Stimulated activated CD4-positive, alpha-beta T cell treated with anti-CD3 and anti-CD28 coated beads, Interleukin-4, amount 100 ng/mL, for 48 hours (primary cell): ENCODE measurements at places on chromosomes 5 and 9.

GRCh38 chr5:84885485-84886258 lies 501.0 kb upstream of the EDIL3 start:
- DNase-seq, result no peak

DNA sequence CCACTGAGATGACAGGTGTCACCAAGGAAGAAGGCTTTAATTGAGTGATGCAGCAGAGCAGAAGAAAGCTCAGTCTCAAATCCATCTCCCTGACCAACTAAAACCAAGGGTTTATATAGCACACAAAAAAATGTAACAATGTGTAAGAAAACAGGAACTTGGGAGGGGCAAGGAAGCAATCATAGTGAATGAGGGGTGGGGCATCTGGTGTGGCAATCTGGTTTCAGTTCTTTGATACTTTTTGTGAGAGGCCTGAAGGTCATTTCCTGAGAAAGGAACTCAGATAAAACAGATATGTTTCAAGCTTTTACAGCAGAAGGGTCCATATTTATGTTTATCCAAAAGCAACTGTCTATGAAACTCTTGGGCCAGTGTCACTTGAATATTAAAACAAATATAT lies 19.7 kb downstream of the CD180 start:
- DNase-seq, result no peak

DNA sequence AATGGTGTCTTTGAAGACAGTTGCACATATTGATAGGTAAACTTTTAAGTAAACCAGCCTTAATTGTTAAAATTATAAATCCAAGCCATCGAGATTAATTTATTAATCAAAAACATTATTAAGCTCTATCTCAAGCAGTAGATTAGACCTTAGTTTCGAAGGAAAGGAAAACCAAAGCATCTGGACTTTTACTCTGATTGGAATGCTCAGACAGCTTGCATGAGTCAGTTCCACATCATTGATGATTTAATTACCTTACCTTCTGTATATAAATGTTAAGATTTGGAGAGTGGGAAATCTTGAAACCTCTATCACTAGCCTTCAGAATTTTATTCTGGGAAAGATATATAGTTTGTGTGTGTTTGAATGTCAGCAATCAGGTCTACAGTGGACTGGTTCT lies 23.9 kb downstream of the DCP2 start:
- no peak for DNase-seq

- no peak for DNase-seq
These were observed 161.6 kb upstream of the PANK3 start for GRCh38 chr5:168740811-168741213.

DNA sequence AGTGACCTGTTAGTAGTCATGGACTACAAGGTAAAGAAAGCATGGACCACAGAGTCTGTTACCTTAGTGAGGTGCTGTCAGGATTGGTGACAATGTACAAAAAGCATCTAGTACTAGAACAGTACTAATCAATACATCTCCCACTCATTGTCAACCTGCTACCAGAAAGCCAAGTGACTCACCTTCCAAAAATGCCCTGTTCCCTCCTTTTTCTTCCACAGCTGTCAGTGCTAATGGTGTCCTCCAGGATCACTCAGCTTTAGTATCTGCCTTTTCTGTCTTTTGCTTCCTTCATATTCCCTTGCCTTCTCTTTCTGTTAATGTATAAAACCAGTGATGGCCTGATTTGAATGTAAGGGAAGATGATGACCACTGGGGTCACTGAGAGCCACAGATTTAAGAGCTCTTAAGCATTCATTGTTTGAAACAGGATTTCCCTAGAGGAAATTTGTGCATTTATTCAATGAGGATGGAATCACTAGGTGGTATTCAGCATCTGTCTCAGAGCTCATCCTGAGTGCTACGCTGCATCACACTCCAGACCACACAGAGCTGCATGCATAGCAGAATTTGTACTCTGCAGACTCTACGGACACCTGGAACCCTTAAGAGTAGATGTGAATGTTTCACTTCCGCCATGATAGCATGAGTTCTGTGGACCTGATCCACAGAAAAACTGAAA lies 71.0 kb downstream of the SV2C start:
- no peak for DNase-seq

GRCh38 chr5:55294935-55295334 lies 12.6 kb downstream of the DHX29 start:
- no peak for DNase-seq

GRCh38 chr9:74773886-74774479 lies 113.7 kb downstream of the TRPM6 start:
- peak; percentile 54 for DNase-seq

- DNase-seq, result no peak
These were observed 26.4 kb downstream of the DAPK1 start for GRCh38 chr9:87524061-87524460.

DNA sequence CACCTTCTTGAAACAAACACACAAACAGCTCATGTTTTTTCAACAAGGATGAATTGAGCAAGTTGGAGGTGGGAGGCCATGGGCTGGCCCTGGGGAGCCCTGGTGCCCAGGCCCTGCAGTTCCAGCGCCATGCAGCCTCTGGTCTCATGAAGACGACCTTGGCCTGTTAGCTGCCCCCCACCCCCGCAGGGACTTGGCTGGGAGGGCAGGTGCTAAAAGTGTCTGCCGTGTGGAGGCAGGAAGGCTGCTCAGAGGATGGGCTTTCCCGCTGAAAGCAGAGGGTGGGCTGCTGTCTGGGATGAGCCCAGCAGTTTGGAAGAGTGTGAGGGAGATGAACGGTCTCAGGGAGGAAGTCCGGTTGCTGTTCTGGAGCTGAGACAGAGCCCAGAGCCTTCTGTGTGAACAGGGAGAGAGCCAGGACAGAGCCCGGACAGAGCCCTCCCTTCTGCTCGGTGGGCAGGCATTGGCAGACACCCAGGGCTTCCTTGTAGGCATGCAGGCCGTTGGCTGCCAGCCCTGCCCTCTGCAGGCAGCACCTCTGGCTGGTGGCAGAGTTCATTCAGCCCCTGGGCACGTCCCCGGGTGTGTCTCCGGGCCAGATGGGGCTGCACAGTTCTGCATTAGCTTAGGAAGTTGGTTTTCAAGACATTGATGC lies 18.7 kb downstream of the ROPN1L start:
- DNase-seq, result no peak

- DNase-seq, result no peak
These were observed 32.5 kb upstream of the RNU6ATAC start for GRCh38 chr9:134196911-134197310.

GRCh38 chr5:109690242-109690974 lies 681 bp downstream of the MAN2A1 start:
- DNase-seq, result peak; percentile 26

DNA sequence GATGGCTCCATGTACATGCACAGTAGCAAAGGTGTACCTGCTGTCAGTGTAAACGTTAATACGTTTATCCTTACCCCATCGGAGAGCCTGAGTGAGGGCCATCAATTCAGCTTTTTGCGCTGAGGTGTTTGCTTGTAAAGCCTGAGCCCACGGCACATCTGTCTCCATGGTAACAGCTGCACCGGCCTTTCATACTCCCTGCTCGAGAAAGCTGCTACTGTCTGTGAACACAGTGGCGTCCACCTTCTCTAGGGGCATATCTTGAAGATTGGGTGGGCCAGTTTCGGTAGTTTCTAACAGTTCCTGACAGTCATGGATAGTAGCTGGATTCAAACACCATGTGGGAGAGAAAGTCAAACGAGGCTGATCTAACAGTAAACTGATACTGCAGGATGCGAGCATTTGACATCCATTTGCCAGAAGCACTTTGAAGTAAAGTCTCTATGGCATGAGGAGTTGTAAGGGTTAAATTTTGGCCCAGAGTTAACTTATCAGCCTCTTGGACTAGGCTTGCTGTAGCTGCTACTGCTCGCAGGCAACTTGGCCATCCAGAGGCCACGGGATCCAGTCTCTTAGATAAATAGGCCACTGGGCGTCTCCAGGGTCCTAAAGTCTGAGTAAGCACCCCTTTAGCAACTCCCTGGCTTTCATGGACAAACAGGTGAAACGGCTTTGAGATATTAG lies 21.0 kb upstream of the RHOBTB3 start:
- DNase-seq, result no peak

GRCh38 chr5:124393584-124394379 lies 352.7 kb downstream of the ZNF608 start:
- DNase-seq, result no peak

DNA sequence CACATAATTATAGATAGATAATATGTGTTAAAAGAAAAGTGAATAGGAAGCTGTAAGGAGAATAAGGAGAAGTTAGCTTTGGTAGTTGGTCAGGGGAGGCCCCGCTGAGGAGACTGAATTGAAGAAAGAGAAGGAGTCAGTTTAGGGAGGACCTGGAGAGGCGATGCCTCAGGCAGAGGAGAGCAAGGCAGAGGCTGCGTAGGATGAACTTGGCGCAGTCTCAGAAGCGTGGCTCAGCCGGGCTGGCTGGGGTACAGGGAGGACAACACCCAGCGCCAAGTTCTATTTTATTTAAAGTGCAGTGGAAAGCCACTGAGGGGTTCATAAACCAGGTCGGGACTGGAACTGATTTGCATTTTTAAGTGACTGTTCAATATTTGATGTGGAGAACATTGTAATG lies 68.5 kb downstream of the PTCD2 start:
- DNase-seq, result no peak

DNA sequence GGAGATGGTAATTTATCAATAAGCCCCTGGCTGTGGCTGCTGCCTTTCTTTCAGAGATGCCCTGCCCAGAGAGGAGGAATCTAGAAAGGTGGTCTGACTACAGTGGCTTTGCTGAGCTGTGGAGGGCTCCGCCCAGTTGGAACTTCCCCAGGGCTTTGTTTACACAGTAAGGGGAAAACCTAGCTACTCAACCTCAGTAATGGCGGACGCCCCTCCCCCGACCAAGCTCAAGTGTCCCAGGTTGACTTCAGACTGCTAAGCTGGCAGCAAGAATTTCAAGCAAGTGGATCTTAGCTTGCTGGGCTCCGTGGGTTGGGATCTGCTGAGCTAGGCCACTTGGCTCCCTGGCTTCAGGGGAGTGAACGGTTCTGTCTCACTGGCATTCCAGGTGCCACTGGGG lies 865.4 kb upstream of the ACO1 start:
- no peak for DNase-seq

DNA sequence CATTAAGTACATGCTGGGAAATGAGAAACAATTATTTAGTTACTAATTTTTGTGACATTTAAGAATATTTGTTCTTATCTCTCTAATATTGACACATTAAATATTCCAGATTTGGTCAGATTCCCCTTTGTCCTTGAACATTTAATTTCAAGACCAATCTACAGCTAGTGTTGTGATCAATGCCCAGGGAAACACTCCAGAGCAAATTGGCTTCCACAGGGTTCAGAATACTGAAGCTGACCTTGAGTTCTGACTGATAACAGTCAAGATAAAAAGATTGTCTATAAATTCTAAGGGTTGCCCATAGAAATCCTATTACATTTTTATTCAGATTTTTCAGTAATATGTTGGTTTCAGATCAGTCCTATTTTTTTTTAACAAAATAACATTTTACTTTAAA lies 31.3 kb downstream of the ZFYVE16 start:
- DNase-seq, result no peak

GRCh38 chr5:133384120-133384855 lies 228.1 kb downstream of the FSTL4 start:
- no peak for DNase-seq

GRCh38 chr5:149667084-149667828 lies 62.9 kb upstream of the PPARGC1B start:
- DNase-seq, result no peak

- no peak for DNase-seq
These were observed 930 bp downstream of the PRLR start for GRCh38 chr5:35229076-35230037.

DNA sequence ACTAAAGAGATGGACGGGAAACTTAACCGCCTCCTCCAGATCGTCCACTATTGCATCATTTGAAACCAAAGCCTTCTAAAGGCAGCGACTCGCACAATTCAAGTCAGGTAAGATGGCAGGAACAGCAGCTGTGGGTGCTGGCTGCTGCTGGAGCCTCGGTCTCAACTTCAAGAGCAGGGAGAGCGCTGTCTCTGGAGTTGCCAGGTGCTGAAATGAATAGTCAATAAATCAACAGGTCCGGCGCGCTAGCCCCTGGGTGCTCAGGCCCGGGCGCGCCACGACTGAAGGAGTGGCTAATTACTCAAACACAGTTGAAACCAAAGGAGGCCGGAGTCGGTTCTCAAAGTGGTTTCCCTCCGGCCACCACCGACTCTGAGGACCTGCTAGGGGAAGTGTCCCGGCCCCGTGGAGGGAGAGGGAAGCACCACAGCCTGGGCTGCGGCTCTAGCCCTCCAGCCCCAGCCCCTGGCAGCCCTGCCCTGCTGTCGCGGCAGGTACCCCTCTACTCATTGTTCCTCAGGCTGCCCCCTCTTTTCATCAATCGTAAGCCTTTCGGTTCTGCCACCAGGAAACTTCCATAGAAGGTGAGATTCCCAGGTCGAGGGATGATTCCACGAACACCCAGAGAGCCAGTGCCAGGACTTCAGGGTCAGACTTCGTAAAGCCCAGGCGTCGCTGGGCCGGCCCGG lies 804 bp downstream of the TTC39B start:
- DNase-seq, result no peak

DNA sequence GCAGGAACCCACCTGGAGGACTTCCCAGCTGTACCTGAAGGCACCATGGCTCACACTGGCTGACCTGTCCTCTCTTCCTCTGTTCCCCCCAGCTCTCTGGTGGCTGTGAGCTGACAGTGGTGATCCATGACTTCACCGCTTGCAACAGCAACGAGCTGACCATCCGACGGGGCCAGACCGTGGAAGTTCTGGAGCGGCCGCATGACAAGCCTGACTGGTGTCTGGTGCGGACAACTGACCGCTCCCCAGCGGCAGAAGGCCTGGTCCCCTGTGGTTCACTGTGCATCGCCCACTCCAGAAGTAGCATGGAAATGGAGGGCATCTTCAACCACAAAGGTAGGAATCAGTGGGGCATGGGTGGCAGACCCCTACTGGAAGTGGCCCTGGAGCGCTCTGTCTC lies 161.9 kb upstream of the OTULINL start:
- no peak for DNase-seq

- DNase-seq, result no peak
These were observed 3.7 kb upstream of the SVEP1 start for GRCh38 chr9:110583237-110583636.

- DNase-seq, result no peak
These were observed 8.4 kb downstream of the FNBP1 start for GRCh38 chr9:130034570-130034969.

DNA sequence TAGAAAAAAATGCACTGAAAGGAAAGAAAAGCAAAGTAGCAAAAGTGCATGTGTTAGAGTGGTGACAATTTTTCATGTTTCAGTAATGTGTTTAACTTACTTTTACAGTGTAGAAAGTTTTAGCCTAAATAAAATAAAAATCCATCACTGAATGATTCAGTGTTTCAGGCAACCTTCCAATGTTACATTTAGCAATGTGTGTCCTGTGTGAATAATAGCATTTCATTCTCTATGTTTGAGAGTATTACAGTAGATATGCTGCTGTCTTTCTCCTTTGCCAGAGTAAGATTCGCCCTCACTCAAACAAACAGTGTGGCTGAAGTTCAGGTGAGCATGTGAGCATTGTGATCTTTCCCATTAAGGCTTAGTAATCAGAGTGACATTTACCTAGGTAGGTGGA lies 171.1 kb downstream of the TARS1 start:
- no peak for DNase-seq

DNA sequence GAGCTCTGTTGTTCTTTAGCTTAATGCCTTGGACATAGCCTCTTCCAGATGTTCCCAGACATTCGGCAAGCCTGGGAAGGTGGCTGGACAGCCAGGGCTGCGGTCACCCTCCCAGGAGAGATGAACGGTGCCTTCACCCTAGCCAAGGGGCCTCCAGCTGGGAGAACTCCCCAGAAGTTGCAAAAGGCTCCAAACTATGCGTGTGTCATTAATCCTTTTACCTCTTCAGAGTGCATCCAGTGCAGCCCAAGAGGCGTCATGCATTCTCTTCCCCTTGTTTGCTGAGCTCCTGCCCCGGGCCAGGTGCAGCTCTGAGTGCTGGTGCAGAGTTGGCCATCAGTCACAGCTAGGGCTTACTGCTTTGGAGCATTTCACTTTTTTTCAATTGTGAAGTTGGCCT lies 22.8 kb downstream of the HMCN2 start:
- DNase-seq, result no peak
